Fibroblast of pulmonary artery (primary cell): ENCODE measurements at places on chromosomes 3 and 15.
A peak's percentile ranks its signal among the peaks of the same experiment; 100 is the strongest.

- no peak for DNase-seq
Measured at GRCh38 chr15:37893309-37893708, 41.1 kb upstream of the TMCO5A start.

DNA sequence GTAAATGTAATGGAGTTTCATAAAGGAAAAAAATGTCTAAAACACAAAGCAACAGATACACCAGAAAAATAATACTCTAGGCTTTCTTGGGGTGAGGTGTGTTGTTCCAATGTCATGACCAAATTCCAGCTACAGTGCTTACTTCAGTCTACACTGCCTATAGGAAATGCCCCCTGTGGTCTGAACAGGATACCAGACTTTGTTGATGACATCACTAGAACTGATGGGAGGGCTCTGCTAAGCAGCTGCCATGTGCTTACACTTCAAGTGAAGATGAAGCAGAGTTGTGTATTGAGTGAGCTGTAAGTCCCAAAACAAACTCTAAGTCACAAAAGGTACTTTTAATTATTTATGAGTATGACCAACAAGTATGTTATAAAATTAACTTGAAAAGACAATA lies 456.1 kb upstream of the IL12A start:
- no peak for DNase-seq

GRCh38 chr15:100759106-100759505 lies 120.5 kb upstream of the ALDH1A3 start:
- DNase-seq: peak; percentile 66

DNA sequence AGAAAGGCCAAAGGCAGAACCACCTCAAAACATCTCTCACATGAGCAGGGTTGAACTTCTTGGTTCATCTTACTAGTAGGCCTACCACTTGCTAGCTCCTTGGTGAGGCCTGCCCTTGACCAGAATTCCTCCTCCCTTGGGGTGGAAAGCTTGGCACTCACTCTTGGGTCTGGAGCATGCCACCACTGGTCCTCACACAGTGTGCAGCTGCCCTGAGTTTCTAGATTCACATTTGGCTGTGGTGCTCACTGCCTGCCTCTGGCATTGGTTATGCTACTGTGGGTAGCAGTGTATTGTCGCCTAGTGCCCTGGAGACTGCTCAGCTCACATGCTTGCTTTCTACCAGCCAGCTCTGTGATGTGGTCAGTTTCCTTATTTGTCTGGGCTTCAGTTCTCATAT lies 23.7 kb downstream of the OXNAD1 start:
- DNase-seq: no peak

GRCh38 chr15:73928971-73929627 lies 2.8 kb downstream of the LOXL1 start:
- DNase-seq: no peak

DNA sequence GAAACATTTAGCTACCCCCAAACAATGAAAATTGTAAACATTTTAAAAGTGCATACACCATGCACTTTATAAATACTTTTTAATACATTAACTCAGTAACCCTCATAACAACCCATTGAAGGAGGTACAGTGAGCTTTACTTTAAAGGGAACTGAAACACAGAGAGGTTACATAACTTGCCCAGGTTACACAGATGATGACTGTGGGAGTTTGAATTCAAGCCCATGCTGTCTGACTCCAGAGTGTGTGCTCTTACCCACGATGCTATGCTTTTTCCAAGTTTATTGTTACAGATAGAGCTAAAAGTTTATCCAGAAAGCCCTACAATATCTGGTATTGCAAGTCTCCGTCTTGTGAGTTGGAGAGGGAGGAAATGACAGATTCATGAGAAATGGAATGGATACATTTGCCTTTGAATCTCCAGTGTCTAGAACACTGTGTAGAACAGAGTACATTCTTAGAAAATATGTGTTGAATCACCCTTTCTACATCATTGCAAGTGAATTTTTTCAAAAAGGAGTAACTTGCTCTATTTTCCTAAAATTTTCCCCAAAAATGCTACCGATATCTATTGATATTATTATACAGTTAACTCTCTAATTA lies 428.3 kb downstream of the NAALADL2 start:
- peak; percentile 53 for DNase-seq

GRCh38 chr15:39493424-39494067 lies 87.3 kb upstream of the THBS1 start:
- no peak for DNase-seq

DNA sequence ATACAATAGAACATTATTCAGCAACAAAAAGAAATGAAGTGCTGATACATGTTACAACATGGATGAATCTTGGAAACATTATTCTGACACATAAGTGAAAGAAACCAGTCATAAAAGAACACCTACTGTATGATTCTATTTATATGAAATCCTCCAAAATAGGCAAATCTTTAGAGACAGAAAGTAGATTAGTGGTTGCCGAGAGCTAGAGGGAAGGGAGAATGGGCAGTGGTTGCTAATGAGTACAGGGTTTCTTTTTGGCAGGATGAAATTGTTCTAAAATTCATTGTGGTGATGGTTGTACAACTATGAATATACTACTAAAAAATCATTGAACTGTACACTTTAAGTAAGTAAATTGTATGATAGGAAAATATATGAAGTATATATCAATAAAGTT lies 6.3 kb upstream of the LRRC58 start:
- no peak for DNase-seq

DNA sequence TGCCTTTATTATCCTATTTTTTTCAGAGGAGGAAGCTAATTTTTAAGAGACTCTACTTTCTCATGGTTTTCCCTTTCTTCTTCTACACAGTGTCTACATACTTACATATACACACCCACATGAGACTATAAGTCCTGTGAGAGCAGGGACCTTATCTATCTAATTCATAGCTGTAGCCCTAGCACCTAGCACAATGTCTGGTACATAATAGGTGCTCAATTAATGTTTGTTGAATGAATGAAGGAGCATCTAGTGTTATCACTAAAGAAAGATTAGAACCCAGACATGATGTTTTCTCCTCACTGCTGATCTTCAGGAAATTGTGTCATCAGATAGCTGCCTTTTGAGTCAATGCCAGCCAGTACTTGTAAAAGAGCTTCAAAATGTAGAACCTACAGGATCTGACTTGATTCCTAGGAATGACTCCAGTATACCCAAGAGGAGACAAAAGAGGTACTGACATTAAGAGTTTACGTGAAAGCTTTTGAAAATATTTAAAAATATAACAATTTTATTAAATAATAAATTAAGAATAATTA lies 2.5 kb downstream of the SCG5 start:
- DNase-seq: no peak

DNA sequence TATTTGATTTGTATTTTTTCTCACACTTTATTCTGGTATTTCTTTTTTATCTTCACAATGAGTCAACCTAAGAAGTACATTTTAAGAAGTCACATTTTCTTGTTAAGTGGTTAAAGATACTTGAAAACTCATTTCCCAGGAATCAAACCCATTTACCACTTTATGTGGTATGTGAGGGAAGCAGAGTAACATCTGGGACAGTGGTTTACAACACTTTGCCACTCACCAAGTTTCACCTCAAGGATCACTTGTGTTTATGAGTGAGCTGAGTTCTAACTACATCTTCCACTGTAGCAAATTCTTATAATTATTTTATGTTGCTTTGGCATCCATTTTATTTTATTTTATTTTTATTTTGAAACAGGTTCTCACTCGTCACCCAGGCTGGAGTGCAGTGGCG lies 53.8 kb downstream of the IGSF11 start:
- DNase-seq: no peak

- no peak for DNase-seq
Measured at GRCh38 chr3:71490692-71491091, 92.8 kb downstream of the FOXP1 start.

- DNase-seq: no peak
Measured at GRCh38 chr3:101325393-101326134, 5.2 kb upstream of the IMPG2 start.

DNA sequence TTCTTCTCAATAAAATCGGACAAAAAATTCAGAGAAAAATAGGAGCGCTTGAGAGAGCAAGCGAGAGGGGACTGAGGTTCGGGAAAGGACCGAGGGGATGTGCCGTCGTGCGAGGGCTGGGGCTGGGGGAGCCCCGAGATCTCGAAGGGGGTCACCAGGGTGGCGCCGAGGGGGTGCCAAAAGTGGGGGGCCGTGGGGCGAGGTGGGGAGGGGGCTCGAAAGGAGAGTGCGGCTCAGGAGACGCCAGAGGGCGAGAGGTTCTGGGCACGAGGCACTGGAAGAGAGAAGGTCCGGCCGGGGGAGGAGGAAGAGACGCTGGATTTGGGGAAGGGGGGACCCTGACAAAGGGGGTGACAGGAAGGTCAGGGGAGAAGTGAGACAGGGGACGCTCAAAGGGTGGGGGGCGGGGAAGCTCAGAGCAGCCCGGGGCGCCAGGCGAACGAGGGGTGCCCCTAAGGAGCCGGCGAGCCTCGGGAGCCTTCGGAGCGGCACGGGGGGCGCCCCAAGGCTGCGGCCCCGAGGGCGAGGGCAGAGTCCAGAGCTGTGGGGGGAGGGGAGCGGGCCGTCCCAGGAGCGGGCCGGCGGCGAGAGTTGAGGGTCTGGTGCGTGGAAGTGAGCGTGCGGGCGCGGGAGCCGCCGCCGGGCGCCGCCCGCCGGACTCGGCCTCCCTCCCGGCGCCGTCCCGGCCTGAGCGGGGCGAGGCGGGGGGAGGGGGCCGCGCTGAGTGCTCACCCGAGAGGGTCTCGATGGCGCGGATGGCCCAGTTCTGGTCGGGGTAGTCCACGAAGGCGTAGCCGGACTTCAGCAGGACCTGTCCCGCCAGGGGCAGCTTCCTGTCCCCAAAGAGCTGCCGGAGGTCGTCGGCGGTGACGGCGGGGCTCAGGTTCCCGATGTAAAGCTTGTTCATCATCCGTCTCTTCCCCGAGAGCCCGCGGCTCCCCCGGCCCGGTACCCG lies 514 bp downstream of the IGF2BP2 start:
- no peak for DNase-seq

DNA sequence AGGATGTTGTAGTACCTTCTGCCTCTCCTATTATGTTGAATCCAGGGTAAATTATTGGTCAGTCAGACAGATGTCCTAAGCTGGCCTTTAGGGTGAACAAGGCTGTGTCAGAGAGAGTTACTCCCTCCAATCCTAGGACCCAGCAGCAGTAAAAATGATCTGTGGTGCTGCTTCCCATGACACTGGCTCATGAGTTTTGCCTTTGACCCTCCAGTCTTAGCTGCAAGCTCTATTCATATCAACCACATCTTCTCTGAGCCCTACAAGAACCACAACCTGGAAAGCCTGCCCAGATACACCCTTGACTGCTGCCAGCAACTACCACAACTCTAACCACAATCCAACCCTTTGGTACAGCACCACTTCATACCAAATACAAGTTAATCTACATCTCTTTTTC lies 27.2 kb upstream of the PHLDB2 start:
- no peak for DNase-seq

DNA sequence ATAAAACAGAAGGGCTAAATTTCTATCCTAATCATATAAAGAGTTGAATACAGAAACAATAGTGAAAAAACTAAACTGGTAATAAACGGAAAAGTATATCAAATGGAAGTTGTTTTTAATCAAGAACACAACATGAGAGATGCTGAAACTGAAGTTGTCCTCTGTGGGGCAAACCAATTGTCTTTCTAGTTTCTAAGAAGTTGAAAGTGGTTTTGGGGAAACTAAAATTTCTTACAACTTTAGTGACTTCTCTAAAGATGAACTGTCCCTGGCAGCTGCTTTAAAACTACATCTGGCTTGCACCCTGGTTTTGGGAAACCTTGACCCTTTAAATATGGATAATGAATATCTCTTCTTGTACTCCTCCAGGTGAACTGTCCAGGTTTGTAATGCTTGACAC lies 155.6 kb downstream of the ADAM10 start:
- no peak for DNase-seq

- DNase-seq: no peak
Measured at GRCh38 chr15:25725758-25726157, 137.4 kb downstream of the ATP10A start.

- DNase-seq: peak; percentile 5
Measured at GRCh38 chr3:99355465-99355864, 282.9 kb upstream of the COL8A1 start.

DNA sequence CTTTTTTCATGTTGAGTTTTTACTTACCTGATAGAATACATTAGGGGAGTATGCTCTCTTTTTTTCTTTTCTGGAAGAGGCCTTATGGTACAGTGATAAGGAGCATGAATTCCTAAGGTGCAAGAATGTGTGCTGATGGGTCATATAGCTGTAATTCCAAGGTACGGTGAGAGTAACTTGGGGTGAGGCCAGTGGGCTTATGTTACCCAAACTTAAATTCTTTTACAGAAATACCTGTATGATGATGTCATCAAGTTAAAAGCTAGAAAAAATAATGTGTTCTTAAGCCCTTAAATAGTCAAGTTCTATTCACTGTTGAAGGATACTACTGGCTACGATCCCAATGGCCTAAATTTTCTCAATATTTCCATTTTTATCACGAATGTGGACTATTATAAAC lies 111.2 kb downstream of the GMPS start:
- DNase-seq: peak; percentile 11

- DNase-seq: no peak
Measured at GRCh38 chr3:191333298-191333880, 3.1 kb upstream of the UTS2B start.

DNA sequence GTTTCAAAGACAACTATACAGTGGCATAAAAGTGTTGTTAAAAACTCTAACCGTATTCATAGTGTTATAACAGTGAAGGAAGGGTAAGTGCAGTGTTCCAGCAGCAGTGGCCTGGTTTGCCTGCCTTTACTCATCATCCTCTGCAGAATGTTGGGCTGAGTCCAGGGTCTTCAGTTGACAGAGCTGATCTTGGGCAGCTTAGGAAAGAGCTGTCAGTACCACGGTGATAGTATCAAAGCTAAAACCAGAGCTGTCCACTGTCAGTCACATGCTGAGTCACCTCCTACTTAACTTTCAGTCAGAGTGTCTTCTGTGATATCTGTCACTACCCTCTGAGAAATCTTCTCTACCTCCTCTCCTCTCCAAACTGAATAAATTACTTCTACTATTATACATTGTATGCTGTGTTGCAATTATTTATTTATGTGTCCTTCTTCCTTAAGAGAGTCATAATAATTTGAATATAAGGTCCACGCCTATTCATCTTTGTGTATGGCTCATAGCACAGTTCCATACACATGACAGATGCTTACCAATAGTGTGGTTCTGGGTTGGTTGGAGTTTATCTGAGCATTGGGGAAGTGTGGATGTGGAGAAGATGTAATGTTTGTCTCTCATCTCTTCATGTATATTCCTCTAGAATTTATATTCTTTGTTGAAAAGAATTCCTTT lies 242.1 kb downstream of the ZIC1 start:
- no peak for DNase-seq

GRCh38 chr15:25236861-25237155 lies 202.0 kb downstream of the UBE3A start:
- no peak for DNase-seq

GRCh38 chr15:67023517-67024313 lies 41.7 kb upstream of the SMAD3 start:
- DNase-seq: no peak

GRCh38 chr15:39625451-39625850 lies 44.6 kb downstream of the THBS1 start:
- DNase-seq: no peak

DNA sequence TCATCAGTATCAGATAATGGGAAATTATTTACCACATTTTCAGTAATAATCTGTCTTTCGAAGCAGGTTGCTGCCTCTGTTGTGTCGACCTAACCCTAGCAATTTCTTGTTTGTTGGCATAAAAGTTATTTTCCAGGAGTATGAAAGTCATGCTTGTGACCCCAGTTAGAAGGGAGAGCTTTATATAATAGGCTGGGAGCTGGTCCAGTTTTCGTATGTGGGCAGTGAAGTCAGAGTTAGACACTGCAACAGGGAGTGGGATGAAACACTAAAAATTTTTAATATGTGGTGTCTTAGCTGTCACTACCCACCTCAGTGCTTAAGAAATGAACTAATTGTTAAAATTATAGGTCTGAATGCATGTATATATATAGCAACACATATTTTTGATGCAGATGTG lies 348.5 kb downstream of the FEZF2 start:
- no peak for DNase-seq
